ENCODE measurements at places on chromosomes 16 and 17.
A peak's percentile ranks its signal among the peaks of the same experiment; 100 is the strongest.

DNA sequence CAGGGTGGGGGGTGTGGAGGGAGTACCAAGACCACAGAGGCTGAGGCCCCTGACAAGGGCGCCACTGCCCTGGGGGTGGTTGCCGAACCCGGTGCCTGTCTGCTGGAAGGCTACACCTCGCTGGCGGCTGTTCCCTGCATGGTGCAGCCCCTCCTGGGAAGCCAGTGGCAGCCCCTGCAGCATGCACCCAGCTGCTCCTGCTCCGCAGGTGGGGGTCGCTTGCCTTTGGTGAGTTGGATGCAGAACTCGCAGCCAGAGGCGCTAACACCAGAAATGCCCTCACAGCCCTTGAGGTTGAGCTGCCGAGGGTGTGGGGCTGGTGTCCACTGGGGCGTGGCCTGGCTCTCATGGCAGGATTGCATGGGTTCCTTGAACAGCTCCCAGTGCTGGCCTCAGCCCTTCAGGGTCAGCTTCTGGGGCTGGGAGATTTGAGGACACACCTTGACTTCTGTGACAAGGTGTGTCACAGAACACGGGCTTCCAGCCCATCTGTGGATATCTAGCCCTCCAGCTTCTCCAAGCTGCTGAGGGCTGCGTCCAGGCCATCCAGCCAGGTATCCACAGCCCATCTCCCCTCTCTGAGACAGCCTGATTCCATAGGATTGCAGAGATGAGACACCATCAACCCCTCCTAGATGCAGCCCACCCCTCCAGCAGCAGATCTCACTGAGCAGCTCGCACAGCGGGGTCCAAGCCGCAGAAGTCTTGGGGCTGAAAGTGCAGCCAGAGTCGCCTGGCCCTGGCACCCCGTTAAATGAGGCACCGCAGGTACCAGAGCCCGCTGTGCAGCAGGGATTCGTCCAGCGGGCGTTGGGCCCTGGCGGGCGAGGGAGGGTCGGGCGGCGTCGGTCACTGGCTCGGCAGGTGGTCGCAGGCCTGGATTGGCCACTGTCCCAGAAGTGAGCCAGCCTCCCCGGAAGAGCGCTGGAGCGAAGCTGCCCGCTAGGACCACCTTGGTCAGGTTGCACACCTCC, 586.3 kb downstream of the KCNJ18 start:
- DNase-seq = no peak

DNA sequence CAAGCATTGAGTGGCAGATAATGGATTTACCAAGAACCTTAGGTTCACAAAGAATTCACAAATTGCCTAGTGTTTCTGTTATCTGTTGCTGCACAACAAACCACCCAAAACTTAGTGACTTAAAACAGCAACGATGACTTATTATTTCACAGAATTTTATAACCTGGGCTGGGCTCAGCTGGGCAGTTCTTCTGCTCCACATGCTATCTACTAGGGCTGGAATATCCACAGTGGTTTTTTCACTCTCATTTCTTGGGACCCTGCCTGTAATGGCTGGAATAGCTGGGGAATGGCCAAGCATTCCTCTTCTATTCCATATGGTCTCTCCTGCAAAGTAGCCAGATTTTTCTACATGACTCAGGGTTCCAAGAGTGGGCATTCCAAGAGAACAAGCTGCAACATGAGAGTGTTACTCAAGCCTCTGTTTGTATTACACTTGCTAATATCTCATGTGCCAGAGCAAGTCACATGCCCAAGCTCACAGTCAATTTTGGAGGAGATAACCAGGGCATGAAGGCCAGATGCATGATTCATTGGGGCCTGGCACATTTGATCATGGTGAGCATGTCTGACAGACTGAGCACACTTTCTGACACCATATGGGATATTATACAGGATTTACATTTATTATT, 4.9 kb upstream of the PSMD7 start:
- no peak for DNase-seq

GRCh38 chr16:57564571-57565270, 22.3 kb downstream of the ADGRG5 start:
- no peak for DNase-seq

DNA sequence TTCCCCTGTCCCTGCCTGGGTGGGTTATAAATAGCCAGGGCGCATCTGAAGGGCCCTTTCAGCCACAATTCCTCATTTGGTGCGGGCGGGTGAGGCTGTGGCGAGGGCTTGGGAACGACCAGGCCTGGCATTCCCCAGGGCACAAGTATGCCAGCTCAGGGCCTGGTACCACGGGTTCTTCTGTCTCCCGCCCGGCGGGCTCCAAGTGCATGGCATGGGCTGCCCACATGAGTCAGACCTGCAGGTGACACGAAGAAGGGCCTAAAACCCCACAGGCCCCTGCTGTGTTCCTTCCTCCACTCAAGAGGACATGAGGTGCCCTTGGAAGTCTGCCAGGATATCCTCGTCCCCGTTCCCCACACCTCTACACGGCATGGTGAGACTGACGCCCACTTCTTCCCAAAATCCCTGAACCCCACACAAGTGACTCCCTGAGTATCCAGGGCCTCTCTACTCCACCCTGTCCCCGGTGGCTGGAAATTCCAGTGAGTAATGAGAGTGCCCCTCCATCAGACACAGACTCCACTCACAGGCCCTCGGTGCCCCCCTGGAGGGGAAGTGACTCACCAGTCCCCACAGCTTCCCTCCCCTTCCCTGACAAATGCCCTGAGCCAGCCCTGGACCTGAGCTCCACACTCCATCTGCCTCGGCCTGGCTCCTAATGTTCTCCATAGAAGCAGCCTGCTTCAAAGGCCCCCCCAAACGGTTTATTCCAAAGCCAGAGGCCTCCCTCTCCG, 68.8 kb downstream of the ABR start:
- no peak for DNase-seq

- peak; percentile 2 for DNase-seq
Observed at GRCh38 chr17:5241861-5242671, 7.4 kb upstream of the SCIMP start.

- no peak for DNase-seq
Observed at GRCh38 chr16:85871756-85872155, 27.2 kb upstream of the IRF8 start.

GRCh38 chr17:48294020-48294805, 135.8 kb downstream of the SKAP1 start:
- DNase-seq = no peak

- DNase-seq = no peak
Observed at GRCh38 chr17:58932956-58933355, 173.7 kb downstream of the TRIM37 start.

- DNase-seq = no peak
Observed at GRCh38 chr17:32627239-32627996, 140.6 kb downstream of the CDK5R1 start.

- DNase-seq = no peak
Observed at GRCh38 chr17:78852709-78853121, 12.1 kb upstream of the USP36 start.

DNA sequence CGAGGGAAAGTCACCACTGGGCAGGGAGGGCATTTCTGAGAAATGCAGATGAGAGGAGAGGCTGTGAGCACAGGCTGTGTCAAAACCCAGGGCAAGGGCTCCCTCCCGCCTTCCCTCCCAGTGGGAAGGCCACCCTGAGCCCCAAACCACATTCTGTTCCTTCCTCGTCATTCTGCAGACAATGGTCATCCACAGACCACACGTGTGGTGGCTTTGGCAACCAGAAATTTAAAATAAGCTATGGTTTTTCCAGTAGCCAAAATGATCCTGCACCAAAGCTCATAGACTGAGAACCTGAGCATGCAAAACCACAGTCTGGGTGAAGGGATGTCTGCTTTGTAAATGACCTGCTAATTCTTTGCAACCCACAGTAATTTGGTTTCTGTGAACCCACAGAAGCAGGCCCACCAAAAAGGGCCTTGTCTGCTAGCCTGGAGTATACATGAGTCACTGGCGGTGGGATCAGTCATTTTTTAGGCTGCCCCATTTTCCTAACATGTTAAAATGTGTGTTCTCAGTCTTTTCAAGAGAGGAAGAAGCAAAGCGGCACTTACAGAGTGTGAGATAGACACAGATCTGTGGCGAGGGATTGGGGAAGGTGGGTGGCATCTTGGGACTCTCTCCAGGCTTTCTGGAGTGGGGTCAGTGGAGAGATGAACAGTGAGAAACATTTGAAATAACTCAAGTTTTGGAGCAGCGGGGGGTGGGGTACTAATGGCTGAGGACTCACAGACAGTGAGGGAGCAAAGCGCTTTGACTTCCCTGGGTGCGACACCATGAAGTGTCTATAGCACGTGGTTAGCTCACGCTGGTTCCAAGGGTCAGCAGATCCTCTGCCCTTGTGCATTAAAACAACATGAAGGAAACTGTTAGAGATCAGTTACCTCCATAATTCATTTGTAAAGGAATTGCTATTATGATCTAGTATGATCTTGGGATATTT, 20.5 kb downstream of the GRB7 start:
- DNase-seq = no peak

DNA sequence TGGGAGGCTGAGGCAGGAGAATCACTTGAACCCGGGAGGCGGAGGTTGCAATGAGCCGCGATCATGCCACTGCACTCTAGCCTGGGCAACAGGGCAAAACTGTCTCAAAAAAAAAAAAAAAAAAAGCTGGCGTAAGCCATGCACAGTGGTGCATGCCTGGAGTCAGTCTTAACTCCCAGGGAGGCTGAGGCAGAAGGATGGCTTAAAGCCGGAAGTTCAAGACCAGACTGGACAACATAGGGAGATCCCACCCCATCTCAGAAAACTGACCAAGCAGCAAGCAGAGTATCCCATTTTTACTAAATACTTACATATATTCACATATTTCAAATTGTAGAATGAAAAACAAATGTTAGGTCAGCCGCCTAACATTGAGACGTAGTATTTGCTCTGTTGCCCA, 4.6 kb downstream of the NT5C start:
- no peak for DNase-seq

DNA sequence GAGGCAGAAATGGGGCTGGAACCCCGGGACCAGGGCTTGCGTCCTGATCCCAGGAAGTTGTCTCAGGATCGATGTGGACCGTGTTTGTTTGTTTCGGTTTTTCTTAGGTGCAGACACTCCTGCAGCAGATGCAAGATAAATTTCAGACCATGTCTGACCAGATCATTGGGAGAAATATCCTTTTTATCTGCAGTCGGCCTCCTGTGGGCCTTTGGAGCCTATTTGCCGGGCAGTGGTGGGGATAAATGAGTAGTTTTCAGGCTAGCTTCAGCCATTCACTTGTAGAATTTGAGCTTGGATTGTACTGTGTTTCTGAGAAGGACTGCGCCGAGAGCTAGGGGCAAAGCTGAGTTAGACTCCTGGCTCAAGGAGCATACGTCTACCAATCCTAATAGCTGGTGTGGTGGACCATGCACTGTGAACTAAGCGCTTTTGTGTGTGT, 816 bp downstream of the HSBP1 start:
- DNase-seq = no peak

GRCh38 chr17:77644181-77645071, 314.1 kb upstream of the TNRC6C start:
- DNase-seq = no peak

GRCh38 chr17:34623856-34624766, 44.7 kb downstream of the TMEM132E start:
- no peak for DNase-seq

DNA sequence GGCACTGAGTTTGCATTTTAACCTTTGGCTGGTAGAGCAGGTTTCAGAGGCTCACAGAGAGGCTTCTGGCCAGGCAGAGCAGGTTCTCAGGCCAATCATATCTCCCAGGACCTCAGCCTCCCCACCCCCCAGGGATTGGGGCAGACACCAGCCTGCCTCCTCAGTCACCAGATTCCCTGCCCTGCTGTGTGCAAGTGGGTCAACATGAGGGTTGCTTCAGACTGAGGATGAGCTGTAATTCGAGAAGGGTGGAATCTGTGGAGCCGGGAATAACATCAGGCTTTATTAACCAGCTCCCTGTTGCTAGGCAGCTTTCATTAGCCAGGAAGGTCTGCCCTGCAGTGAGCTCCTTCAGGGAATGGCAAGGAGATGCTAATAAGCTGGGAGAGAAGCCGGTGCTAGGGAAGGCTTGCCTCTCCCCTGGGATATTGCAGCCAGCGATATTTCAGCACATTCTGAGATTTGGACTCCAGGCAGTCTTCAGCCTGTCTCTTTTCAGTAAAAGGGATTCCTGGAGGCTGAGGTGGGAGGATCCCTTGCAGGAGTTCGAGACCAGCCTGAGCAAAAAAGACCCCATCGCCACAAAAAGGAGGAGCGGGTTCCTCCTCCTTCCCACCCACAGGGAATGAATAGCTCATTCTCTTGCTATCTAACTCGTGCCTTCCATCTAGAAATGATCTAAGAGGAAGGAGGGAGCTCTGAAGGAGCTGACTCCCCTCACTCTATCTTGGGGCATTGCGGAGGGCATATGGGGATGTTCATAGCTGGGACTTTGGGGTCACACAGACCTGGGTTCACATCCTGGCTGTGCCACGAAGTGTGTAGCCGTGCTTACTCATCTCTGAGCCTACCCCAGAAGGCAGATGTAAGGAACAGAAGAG, 10.7 kb downstream of the SGSM2 start:
- DNase-seq = no peak

DNA sequence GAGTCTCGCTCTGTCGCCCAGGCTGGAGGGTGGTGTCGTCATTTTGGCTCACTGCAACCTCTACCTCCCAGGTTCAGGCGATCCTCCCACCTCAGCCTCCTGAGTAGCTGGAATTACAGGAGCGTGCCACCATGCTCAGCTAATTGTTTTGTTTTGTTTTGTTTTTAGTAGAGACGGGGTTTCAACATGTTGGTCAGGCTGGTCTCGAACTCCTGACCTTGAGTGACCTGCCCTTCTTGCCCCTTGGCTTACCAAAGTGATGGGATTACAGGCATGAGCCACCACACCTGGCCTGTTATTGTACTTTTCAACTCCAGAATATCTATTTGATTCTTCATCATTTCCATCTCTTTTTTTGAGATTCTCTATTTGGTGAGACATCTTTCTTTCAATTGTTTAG, 9.0 kb upstream of the ADORA2B start:
- DNase-seq = no peak

- DNase-seq = no peak
Observed at GRCh38 chr17:79616801-79617200, 6.0 kb upstream of the RBFOX3 start.
